Neural crest cell (in vitro differentiated cells): ENCODE measurements at places on chromosomes 4 and X.

DNA sequence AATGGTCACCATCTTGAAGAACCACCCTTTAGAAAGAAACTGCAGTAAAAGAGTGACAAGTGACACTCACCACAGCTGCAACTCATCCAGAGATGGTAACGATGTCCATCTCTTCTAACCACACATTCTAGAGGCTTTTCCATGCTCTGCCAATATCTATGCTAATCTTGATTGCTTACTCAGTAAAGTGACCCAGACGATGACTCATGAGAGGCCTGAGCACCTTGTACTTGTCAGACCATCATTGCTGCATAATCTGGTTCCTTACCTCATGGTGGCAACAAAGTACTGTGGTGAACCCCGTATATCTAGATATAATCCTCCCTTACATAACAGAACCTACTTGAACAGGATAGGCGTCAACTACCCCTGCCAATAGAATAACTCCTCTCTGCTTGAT, 75.6 kb downstream of the CCNG2 start:
- DNase-seq: no peak

DNA sequence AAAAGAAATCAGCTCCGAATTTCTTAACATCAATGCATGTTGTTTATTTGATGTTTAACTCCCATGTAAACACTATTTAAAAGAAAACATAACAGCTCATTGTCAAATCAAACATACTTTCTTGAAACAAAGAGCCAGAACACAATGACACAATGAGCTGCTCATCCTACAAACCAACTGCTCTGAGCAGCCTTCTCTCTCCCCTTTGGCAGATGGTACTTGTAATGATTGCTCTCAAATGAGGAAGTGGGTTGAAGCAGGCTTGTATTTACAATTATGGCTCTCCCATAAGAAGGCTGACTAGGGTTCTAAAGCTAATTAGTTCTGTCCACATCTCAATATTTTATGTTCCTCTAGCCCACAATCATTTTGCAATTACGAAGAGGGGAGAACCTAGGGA, 637.8 kb upstream of the ADGRL3 start:
- no peak for DNase-seq

GRCh38 chr4:14559646-14560045, 442.6 kb upstream of the CPEB2 start:
- DNase-seq: no peak

DNA sequence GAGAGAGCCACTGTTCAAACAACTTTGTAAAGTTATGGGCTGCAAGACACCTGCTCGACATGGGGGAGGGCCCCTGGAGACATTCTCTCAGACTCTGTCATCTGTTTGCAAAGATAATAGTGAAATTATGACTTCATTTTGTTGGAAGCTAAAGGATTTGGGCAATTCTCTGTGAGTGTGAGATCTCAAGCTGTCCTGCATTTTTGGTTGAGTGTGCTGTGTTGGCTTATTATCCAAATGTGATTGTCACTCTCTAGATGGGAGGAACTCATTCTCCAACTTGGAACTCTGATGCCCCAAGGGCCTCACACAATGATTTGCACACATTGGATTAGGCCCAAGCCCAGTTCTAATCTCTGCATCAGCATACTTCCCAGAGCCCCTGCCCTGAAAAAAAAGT, 63.7 kb downstream of the STK32B start:
- no peak for DNase-seq

- DNase-seq: no peak
Measured at GRCh38 chr4:120755864-120756263, 166.7 kb downstream of the PRDM5 start.

- DNase-seq: no peak
Measured at GRCh38 chrX:54386314-54386713, 28.5 kb upstream of the WNK3 start.

DNA sequence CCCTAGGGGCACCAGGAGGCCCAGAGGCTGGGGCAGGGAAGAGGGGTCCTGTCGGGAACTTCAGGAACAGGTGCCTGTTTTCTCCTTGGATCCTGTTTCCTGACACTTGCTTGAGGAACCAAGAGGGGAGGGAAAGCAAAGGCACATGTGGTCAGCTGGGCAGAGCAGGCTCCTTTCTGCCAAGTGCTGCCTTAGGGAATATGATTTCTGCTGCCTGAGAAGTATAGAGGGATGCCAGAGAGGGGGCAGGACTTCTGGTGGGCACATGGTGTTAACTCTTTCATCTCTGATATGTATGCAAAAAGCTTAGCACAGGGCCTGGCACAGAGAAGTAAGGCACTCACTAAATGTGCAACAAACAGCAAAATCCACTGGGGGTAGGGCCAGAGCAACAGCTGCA, 51.2 kb upstream of the PJA1 start:
- no peak for DNase-seq

- no peak for DNase-seq
Measured at GRCh38 chrX:137684591-137684990, 118.7 kb downstream of the ZIC3 start.

DNA sequence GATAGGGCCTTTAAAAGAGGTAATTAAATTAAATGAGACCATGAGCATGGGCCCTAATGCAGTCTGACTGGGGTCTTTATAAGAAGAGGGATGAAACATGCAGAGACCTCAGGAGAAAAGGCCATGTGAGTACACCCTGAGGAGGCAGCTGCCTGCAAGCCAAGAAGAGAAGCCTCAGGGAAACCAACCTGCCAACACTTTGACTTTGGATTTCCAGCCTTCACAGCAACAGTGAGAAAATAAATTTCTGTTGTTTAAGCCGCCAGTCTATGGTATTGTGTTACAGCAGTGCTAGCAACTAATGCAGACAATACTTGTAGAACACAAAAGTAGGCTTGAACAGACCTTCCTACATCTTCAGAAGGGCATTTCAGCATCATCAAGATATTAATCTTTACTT, 52.3 kb downstream of the SMAD1 start:
- DNase-seq: no peak

DNA sequence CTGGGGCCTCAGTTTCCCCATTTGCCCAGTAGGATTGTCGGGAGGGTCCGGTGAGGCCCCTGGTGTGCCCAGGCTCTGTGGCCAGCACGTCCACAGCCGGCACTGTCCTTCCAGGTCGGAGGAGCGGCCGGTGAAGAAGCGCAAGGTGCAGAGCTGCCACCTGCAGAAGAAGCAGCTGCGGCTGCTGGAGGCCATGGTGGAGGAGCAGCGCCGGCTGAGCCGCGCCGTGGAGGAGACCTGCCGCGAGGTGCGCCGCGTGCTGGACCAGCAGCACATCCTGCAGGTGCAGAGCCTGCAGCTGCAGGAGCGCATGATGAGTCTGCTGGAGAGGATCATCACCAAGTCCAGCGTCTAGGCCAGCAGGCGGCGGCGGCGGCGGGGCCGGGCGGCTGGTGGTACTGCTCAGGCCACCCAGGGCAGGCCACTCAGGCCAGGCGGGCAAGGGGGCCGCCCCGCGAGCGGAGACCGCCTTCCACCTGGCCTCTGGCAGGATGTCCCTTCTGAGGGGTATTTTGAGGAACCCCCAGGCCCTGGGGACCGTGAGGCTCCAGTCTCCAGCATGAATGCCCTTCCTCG, 6.7 kb downstream of the MSANTD1 start:
- DNase-seq: no peak

DNA sequence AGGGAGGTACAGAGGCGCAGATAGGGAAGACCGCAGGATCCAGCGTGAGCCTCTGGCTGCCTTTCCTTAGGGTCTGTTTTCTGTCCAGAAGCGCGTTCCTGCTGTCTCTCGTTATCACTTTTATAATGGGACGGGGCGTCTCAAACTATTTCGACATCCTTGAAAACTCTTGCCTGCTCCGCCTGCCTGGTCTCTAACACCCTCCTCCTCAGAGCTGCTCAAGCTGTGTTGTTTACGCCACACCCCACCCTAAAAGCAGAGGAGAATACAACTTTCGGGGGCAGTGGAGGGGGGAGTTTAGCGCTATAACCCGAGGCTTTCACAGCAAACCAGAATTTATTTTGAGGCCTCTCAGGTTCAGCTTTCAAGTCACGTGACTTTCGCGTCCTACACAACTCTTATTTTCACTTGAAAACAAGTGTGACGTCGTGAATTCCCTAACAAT, 646 bp upstream of the FAM3A start:
- DNase-seq: no peak

DNA sequence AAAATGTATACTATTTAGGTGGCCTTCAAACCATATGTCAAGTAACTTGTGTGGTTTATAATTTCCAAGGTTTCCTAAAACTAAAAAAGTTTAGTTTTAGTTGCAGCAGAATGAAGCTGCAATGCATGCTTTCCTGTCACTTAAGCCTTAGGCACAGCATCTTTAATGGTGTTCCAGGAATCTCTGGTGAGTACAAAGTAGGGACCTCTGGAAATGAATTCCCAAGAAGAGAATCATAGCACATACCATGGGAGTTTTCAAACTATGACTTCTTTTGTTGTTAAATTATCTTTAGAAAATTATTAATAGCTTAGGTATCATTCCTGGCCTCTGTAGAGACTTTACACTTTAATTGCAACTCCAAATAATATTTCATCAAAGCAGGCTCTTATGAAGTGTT, 1005.9 kb upstream of the PABPC4L start:
- no peak for DNase-seq

- DNase-seq: no peak
Measured at GRCh38 chr4:140595065-140595464, 26.3 kb upstream of the UCP1 start.

- DNase-seq: no peak
Measured at GRCh38 chrX:103183912-103184311, 31.0 kb upstream of the BEX4 start.

DNA sequence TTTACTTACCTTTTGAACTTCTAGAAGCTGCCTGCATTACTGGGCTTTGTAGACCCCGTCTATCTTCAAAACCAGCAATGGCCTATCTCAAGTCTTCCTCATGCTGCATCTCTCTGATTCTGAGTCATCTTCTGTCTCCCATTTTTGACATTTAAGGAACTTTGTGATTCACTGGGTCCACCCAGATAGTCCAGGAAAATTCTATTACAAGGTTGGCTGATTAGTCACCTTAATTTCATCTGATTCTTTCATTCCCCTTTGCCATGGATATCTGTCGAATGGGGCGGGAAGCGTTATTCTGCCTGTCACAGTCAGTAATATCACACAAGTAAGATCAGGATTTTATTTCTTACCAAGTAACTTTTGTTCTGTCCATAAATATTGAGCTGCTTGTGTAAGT, 618.0 kb downstream of the CCSER1 start:
- no peak for DNase-seq

GRCh38 chrX:44667771-44668170, 125.1 kb upstream of the FUNDC1 start:
- DNase-seq: no peak

- DNase-seq: no peak
Measured at GRCh38 chrX:13256603-13257002, 63.2 kb downstream of the ATXN3L start.

DNA sequence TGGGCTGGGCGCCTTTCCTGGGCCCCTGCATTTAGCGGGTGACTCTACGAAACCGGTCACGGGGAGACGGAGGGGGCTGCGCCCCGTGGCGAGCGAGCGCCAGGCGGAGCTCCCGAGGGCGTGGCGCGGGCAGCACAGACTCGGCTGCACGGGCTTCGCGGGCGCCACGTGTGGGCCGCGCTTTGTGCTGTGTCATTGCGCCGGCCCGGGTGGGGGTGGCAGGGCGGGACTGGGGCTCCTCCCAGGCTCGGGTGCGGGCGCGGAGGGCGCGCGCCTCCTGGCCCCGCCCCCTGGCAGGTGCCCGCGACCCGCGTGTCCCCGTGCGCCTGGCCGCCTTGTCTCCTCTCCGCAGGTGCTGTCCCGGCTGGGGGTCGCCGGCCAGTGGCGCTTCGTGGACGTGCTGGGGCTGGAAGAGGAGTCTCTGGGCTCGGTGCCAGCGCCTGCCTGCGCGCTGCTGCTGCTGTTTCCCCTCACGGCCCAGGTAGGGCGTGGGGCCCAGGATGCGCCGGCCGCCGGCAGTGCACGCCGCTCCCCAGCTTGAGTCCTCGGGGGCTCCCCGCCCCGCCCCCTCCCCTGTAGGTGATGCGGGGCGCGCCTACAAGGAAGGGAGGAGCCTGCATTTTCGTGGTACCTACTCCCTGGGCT, 651 bp downstream of the UCHL1 start:
- DNase-seq: peak; percentile 41

GRCh38 chrX:10397349-10397748, 223.0 kb downstream of the MID1 start:
- DNase-seq: no peak

DNA sequence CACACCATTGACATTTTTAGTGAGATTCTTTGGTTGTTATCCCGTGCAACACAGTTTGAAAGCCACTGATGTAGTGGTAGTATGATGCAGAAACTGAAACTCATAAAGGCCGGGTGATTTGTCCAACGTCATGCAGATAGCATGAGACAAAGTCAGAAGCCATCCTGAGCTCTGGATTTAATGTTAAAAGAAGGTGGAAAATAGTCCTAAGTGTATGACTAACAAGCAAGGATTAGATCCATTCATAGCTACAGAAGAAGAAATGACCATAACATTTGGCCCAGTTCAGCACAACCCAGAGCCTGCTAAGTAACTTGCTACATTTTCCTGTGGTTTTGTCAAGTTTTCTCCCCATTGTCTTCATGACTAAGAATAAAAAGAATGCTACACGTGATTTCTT, 142.4 kb downstream of the AMELX start:
- no peak for DNase-seq

DNA sequence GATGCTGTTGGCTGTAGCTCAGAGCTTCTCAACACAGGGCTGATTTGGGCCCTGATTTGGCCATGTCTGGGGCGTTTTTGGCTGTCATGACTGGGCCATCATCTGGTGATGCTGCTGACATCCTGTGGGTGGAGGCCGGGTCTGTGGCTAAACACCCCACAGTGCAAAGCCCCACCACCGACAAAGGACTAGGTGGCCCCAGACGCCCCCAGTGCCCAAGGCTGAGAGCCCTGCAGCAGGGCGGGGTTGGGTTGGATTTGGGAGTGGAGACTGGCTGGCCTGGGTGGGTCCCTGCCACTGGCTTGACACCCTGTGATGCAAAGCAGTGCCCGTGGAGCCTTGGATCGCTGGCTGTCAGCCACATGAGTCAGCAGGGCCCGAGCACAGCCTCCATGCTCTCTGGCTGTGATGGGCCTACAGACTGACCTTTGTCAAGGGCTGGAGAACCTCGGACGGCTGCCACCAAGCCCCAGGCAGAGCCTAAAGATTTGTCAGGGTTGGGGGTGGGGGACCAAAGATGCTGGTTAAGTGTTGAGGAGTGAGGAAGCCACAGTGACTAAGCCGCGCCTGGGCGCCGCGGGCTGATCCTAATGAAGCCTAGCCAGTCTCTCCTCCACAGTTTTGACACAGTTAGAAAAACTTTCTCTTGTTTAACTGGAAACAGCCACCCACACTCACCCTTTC, 28.3 kb downstream of the CYTL1 start:
- DNase-seq: no peak

GRCh38 chr4:7766086-7766485, 173.6 kb downstream of the AFAP1 start:
- DNase-seq: no peak

DNA sequence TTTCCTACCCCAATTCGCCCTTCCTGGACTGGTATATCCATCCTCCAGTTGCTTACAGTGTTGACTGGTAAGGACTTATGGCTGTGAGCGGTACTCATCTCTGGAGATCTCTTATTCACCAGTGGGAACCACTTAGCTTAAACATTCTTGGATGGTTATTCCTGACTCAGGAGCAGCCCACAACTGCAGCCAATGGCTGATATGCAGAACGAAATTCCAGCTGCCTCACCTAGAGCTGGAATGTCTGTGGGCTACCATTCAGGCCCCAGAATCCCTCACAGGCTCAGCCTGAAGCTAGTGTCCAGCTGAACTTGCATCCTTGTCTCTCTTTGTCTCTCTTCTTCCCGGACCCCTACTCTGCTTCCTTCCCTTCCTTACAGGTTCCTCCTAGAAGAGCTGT, 138.9 kb upstream of the SMIM31 start:
- DNase-seq: no peak
